ENCODE measurements at places on chromosomes 2 and 18. TPM values are rescaled to one million over a fixed set of nuclear protein-coding genes. Genes with fewer than 3 reads are reported as not detected.

DNA sequence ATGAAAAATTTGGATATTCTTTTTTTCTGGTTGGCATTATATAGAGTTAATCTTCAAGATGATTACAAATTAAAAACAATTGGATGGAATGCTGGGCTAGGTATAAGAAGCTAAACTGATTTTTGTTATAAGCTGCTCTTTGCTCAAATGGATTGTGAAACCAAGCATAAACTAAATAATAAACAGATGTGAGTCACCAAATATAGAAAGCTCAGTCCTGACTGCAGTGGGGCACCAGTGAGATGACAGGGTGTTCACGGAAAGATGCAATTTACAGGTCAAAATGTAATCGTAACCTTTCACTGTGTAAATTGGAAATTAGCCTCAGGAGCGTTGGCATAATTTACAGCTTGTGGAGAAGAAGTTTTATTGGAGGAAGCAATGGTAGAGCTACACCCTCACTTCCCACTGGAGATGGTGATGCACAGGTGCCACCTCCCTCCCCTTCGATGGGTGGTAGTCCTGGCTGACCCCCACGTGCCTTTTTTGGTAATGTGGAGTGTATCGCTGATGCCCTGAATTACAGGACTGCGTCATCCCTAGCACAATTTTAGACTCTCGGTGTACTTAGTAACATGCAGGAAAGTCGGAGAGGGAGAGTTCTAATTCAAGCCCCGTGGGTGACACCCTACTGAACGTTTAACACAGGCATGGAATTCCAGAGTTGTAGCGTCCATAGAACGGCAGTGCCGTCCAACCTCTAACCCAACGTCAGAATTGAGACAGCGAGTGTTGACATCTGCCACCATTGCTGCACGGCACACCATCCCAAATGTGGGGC, 73.9 kb upstream of the NFATC1 start:
- no peaks in the 10 kb centered on the region for H3K27me3 ChIP-seq
- no peak for DNase-seq
- H3K27ac ChIP-seq = no peak overlapping the region
- H3K4me1 ChIP-seq = no peaks in the 10 kb centered on the region
- no peak overlapping the region for H3K4me3 ChIP-seq

GRCh38 chr2:151682459-151683003, 51.7 kb downstream of the NEB start:
- H3K27me3 ChIP-seq = no peaks in the 10 kb centered on the region
- H3K27ac ChIP-seq = no peak overlapping the region
- H3K4me3 ChIP-seq = no peak overlapping the region
- H3K4me1 ChIP-seq = no peaks in the 10 kb centered on the region

The CELF4 gene
- total RNA-seq = 1.00 TPM

DNA sequence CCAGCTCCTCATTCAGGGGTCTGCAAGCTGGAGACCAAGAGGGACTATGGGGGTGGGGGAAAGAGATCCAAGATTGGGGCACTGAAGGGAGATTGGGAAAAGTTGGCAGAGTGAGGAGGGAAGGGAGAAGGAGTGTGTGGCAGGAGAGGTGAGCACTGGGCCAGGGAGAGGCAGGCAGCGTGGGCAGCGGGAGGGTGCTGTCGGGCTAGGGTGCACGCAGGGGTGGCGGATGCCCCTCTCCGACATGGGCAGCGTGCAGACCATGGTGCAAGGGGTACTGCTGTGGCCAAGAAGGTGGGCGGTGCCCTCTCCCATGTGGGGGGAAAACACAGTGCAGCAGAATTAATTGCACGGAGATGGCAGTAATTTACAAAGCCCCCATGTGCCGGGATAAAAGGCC, 74.1 kb downstream of the CELF4 start:
- peaks cover 9% of the 10 kb centered on the region for H3K4me1 ChIP-seq
- no peaks in the 10 kb centered on the region for H3K36me3 ChIP-seq
- H3K27ac ChIP-seq = no peak overlapping the region

DNA sequence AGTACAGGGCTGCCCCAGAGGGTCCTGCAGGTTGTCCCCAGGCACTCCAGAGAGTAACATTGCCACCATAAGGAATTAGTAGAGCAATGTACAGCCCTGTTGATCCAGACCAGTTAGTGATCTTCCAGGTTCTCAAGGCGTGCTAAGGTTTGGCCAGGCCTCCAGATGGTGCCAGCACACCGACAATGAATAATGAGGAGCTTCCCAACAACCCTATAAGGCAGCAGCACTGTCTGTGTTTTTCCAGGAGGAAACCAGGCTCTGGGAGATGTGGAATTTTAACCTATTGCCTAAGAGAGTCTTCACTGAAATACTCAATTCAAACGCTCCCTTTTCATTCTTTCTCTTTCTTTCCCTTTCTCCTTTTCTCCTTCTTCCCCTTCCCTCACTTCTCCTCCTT, 122.1 kb downstream of the MGAT5 start:
- no peak overlapping the region for H3K27ac ChIP-seq
- DNase-seq = peak; percentile 49
- peaks cover 24% of the 10 kb centered on the region for H3K4me1 ChIP-seq
- no peaks in the 10 kb centered on the region for H3K36me3 ChIP-seq
- H3K4me3 ChIP-seq = no peak overlapping the region

DNA sequence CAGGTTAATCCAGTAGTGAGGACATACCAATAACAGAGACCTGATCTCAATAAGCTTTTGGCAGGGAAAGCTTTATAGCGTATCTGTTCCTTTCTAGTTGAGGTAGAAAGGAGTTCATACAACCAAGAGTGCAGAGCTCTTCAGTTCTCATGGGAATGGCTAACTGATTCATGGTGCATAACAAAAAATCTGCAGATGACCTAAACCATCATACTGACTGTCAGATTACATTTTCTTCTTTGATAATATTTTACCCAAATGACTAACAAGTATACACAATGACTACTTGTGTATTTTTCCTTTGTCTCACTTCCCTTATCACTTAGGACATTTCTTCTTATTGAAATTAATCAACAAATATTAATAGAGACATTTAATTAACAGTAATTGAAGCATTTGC, 140.0 kb upstream of the SERTAD2 start:
- H3K27ac ChIP-seq = no peak overlapping the region
- no peak for DNase-seq
- H3K4me3 ChIP-seq = no peak overlapping the region

DNA sequence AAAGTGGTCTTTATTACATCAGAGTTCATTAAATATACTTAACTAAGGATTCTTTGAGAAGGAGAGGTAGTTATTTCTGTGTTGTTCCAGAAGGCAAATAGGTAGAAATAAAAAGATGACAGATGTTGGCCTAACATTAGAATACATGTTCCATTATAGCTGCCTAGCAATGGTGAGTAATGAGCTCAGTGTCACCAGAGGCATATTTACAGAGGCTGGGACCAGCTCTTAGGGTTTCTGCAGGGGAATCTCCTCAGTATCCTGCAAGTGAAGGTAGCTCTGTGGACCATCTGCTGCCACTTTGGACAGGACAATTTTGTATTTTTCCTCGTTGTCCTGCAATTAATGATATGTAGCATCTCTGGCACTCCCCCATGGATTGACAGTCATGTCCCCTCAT, 416.0 kb downstream of the THSD7B start:
- H3K27me3 ChIP-seq = no peaks in the 10 kb centered on the region
- H3K27ac ChIP-seq = no peak overlapping the region
- H3K36me3 ChIP-seq = no peaks in the 10 kb centered on the region
- no peak overlapping the region for H3K4me3 ChIP-seq
- DNase-seq = no peak

DNA sequence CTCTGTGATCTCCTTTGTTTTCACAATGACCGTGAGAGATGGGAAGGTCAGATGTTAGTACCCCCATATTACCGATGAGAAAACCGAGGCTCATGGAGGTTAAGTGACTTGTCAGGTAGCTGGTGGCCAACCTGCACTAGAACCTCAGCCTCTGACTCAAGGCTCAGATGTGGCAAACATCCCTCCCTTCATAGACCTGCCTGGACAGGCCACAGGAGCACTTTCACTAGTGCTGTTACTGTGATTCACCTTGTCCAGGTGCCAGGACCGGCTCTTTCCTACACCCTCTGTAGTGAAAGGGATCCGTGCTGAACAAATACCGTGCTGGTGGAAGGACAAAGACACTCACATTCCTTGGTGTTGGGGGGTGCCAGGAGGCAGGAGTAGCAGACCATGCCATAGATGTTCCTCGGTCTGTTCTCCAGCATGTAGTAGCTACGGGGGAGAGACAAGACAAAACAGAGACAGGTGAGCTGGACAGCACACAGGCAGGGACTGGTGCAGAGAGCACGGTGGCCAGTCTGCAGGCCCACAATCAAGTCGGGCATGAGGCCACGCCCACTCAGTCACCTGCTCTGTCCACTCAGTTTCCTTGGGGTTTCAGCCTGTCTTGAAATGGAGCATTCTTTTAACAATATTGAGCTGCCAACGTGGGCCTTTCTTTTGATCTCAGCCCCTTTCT, 65.9 kb downstream of the EDAR start:
- no peak for DNase-seq
- no peaks in the 10 kb centered on the region for H3K36me3 ChIP-seq
- H3K27ac ChIP-seq = no peak overlapping the region
- no peaks in the 10 kb centered on the region for H3K4me1 ChIP-seq
- H3K27me3 ChIP-seq = no peaks in the 10 kb centered on the region

DNA sequence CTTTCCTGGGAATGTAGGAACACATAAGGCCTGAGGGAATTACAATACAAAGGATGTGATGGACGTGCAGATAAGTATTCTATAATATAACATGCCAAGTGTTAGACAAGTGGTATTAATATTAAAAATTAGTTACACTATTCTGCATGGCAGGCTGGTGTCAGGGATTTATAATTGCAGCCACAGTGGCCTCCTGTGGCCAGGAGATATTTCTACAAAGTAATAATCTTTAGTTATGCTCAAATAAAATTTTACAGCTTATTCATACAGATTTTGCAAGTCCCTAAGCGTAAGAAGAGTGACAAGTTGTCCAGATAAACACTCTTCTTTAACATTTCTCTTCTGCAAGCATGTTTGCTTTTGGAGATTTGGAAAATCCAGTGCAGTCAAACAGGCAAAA, 90.4 kb upstream of the CBLN2 start:
- H3K4me3 ChIP-seq = no peak overlapping the region
- H3K4me1 ChIP-seq = no peaks in the 10 kb centered on the region
- no peaks in the 10 kb centered on the region for H3K36me3 ChIP-seq
- no peak overlapping the region for H3K27ac ChIP-seq
- DNase-seq = no peak

DNA sequence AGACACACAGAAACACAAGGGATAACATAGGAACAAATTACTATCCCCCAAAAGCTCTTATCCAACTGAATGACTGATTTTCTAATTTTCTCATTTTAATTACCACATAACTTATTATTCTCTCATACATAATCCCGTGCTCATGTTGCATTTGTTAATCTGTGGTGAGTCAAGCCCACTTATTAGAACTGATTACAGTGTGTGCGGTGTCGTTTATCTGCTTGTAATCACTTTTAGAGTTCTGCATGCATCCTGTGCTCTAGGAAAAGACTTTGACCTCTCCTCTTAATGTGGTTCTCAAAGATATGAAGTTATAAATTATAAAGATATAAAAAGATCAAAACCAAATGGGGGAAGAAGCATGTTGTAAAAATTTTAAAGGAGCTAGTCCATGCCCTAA, 29.7 kb downstream of the CNDP1 start:
- no peak overlapping the region for H3K27ac ChIP-seq
- H3K36me3 ChIP-seq = no peaks in the 10 kb centered on the region
- no peak for DNase-seq

- no peak overlapping the region for H3K27ac ChIP-seq
- no peak for DNase-seq
- no peaks in the 10 kb centered on the region for H3K27me3 ChIP-seq
These were observed 104.6 kb downstream of the SS18 start for GRCh38 chr18:25985707-25986394.

The DSG4 gene
- total RNA-seq = not detected

The LYPD6B gene
- total RNA-seq = not detected

- no peak overlapping the region for H3K27ac ChIP-seq
- no peak for DNase-seq
- peaks cover 2% of the 10 kb centered on the region for H3K4me1 ChIP-seq
- no peaks in the 10 kb centered on the region for H3K27me3 ChIP-seq
These were observed 430.4 kb upstream of the TRIB2 start for GRCh38 chr2:12286347-12286746.

The ST8SIA3 gene
- total RNA-seq = not detected

- no peak overlapping the region for H3K4me3 ChIP-seq
- H3K4me1 ChIP-seq = peaks cover 3% of the 10 kb centered on the region
- H3K36me3 ChIP-seq = no peaks in the 10 kb centered on the region
- no peaks in the 10 kb centered on the region for H3K27me3 ChIP-seq
These were observed 100.9 kb downstream of the ATP9B start for GRCh38 chr18:79169958-79170555.

DNA sequence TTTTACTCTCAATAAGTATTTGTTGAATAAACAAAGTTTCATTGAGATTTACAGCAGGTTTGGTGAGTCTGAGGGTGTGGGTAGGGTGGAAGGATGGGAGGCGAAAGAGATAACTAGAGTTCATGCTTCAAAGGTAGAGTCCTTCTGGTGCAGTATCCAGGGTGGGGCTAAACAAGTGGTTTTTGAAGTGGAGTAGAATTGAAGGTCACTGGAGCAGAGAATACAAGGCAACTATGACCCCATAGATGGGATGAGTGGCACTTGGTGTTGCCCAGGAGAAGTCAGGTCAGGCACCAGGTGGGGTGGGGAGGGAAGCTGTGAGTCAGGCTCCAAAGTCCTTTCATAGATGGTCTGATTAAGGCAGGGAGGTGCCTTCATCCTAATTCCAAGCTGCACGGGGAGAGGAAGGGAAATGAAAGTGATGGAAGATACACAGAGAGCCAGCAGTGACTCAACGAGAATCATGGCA, 6.6 kb upstream of the CAB39 start:
- H3K4me1 ChIP-seq = no peaks in the 10 kb centered on the region
- no peak overlapping the region for H3K27ac ChIP-seq
- no peaks in the 10 kb centered on the region for H3K36me3 ChIP-seq

DNA sequence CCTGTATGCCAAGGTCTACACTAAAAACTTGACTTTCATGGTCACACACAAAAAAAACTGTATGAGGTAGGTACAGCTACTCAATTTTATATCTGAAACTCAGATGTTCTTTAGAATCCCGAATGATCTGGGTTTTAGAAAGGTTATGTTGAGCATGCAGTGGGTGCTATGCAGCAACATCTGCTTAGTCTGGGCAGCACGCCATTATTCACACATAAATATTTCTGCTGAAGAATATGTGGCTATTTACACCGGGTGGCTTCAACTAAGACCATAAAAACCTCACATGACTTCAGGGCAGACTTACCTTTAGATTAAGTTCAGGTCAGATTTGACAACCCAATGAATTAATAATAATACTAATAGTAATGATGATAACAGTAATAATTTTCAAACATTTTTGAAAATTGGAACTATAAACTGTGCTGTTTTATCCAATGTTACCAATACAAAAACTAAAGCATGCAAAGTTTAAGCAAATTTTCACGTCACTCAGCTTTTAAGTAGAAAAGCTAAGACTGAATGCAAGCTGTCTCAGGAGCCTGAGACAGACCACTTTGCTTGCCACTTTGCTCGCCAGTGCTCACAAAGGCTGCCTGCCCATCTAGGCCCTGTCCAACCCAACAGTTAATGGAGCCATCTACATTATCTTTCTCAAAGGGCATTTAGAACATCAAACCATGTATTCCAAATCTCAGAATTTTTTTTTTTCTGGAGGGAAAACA, 292.0 kb downstream of the CNTNAP5 start:
- no peak overlapping the region for H3K4me3 ChIP-seq
- H3K36me3 ChIP-seq = no peaks in the 10 kb centered on the region
- no peak overlapping the region for H3K27ac ChIP-seq
- DNase-seq = no peak
- no peaks in the 10 kb centered on the region for H3K27me3 ChIP-seq
